ENCODE measurements at places on chromosomes 2 and 18.
A peak's percentile ranks its signal among the peaks of the same experiment; 100 is the strongest.

DNA sequence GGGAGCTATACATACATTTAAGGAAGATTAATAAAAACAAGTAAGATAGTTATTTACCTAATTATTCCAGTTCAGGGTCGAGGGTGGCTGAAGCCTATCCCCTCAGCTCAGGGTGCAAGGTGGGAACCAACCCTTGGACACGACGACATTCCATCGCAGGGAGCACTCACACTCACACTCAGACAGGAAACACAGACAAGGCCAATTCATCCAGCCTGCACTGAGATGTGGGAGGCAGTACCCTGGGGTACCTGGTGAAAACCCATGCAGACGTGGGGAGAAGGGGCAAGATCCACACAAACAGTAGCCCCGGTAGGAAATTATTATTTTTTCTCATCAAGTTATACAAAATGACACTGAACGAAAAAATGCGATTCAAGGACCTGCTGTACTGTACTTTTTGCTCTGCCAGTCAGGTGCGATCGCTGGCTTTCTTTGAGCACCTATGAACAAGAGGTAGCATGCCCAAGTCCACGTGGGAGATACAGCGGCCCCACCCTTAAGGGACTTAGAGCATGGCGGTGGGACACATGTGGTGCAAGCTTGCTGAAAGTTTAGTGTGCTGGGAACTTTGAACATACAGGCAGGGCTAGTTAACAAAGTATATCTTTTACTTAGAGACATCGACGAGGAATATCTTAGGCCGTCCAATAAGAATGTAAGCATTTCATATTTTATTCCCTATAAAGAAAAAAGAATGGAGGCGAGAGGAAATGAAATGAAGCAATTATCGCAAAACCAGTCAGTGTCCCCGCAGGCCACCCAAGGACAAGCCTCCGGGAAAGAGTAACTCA is 624 bp downstream of the METTL8 start:
- DNase-seq: peak; percentile 17

DNA sequence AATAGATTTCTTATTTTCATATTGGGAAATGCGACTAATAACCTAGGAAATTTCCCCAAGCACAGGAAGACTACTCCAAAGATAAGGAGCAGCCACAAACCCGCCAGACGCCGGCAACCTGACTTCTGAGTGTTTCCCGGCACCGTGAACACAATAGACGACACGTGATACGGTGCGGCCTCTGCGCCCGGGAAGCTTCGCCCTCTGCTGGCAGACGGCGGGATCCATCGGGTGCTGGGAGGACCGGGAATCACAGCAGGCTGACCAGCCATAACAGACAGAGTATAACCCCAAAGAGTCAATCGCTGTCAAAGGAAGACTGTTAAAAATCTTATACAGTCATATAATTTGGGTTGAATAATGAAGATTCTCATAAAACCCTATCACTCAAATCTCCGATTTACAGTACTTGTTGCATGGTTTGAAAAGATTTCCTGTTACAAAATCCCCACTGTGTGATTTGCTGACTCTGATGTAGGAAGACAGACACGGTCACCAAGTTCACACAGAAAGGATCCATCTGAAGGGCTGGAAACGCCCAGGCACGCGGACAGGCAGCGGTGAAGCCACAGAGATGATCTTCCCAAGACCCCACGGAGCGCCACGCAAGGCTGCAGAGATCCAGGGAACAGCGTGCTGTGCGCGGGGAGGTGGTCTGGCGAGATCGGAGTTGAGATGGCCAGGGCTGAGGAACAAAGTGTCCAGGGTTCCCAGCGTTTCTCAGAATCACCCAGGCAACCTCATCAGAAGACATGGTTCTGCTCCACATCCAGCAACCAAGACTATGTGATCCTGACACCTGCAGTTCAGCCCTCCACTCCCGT is 73.8 kb downstream of the EIPR1 start:
- peak; percentile 66 for DNase-seq

DNA sequence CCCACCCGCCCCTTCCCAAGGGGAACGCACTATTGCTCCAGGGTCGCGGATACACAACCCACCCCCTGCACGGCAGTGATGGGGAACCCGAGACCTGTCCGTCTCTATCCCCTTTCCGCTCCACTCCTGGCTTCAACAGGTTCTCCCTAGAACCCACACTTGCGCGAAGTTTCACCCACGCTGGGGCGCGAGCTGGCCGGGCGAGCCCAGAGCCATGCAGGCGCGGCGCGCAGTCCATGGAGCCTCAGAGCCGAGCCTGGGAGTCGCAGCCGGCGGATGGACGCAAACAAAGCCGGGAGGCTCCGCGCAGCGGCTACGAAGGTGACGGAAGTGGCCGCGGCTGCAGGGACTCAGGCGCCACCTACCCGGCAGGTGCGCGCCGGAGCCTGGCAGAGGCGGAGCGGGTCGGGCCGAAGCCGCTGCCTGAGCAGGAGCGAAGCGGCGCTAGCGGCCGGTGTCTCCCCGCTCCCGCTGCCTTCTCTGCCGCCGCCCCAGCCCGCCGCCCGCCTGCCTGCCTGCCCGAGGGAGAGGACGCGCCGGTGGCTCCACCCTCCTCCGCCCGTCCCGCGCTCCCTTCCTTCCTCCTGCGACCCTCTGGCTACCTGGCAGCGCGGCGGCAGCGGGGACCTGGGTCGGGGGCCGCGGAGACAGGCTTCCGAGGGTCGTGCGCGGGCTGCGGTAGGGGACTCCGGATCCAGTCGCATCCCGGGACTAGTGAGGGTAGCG is 14.0 kb downstream of the ALPG start:
- no peak for DNase-seq

- no peak for DNase-seq
Observed at GRCh38 chr18:58669731-58670378, 1.4 kb upstream of the MALT1 start.

GRCh38 chr2:75173740-75174139 is 25.6 kb downstream of the TACR1 start:
- no peak for DNase-seq

- no peak for DNase-seq
Observed at GRCh38 chr2:218032336-218033171, 29.8 kb upstream of the TNS1 start.

DNA sequence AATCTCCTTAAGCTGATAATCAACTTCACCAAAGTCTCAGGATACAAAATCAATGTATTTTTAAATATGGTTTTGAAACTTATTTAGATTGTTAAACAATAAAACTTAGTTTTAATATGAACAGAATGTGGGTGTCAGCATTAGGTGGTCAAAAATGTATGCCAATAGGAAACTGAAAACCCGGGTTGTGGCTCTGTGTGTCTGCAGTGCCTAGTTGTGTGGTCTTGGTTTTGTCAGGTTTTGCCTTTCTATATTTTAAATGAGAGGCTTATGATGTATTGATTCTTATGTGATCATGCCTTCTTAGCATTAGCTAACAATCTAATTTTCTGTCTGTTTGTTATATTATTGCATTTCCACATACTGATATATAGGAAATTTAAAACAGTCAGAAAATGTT is 227.8 kb downstream of the ZNF407 start:
- no peak for DNase-seq

- DNase-seq: no peak
Observed at GRCh38 chr2:120267348-120267747, 14.7 kb downstream of the RALB start.

- no peak for DNase-seq
Observed at GRCh38 chr2:141201016-141201565, 929.7 kb downstream of the LRP1B start.

- DNase-seq: no peak
Observed at GRCh38 chr18:44796429-44797428, 116.0 kb downstream of the SETBP1 start.

GRCh38 chr18:45482286-45482685 is 133.0 kb upstream of the SLC14A2 start:
- no peak for DNase-seq

- no peak for DNase-seq
Observed at GRCh38 chr2:71562518-71562917, 109.2 kb downstream of the DYSF start.

DNA sequence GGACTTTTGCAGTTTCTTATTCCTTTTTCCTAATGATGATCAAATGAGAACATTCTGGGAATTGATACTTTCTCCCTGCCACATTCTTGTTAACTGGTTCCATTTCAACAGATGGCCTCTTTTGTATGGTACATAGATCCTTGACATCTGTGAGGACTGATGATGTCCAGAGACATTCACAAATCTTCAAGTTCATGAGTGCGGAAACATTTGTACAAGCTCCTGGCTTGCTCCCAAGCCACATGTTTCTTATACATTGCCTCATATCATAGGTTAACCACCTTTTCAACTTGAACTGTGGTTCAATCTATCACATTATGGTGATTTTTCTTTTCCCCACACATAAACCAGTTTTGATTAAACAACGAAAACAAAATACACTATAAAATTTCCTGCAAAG is 267.3 kb downstream of the CLIP4 start:
- no peak for DNase-seq

DNA sequence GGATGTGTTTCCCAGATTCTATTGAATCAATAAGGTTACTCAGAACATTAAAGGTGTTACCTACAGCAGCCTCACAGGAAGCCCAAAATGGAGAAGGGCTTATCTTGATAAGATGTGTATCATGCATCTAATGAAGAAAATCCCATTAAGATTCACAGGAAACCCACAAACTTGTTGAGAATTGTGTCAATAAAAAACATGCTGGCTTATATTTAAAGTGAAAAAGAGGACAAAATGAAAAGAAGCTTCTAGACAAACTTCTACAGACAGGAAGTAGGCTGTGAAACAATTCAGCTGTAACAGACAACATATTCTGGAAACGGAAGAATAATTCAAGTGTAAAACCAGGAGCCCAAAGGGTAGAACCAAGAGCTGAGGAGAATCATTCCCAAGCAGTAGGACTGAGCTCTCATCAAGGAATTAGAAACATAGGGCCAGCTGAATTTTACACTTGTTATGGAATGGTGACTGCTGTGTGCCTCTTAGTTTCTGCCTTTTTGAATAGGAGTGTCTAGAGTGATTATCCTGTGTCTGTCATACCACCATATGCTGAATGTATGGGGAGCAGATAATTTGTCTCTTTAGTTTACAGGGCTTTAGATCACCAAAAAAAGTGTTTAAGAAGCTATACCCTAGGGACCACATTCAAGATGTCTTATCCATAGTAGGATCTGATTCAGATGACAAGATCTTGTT is 9.6 kb downstream of the IMMT start:
- peak; percentile 56 for DNase-seq

GRCh38 chr18:37019157-37019827 is 190.4 kb downstream of the KIAA1328 start:
- DNase-seq: no peak

DNA sequence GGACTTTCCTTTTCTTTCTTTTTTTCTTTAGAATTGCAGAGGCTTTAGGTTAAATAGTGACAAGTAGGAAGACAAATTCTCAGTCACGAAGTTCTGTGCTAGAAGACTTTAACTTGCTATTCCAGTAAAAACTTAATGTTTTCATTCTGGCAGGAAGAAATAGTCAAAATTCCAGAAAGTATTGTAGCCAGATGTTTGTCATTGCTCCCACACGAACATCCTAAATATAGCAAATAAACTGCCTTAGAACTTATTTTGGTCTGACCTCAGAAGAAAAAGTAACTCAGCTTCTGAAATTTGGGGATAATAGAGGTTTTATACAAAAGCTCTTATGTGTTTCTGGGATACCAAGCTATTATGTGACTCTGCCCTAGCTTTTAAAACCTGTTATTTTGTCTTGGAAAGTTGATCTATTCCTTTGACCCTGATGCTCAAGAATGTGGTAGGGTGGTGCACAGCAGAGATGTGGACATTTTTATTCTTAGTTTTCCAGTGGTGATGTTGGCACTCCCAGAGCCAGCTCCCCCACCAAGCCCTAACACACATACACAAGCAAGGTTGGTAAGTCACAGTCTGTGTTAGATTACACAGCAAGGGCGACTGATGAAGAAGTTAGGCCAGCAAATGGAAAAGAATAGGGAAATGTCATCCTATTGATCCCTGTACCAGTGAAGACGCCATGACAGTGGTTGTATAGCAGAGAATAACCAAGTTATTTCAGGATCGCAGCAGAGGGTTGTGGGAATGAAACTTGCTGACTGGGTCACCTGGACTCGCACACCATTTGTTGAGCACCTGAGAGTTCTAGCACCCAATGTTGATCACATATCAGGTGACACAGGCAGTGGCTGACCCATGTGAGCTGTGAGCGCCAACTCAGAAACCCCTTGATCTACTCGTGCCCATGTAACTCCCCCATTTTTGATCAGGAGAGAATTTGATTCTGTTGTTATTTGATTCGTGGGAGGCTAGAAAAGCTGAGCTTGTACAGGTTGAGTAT is 23.7 kb downstream of the FARP2 start:
- no peak for DNase-seq

GRCh38 chr18:1075876-1076275 is 171.2 kb downstream of the ADCYAP1 start:
- DNase-seq: no peak

DNA sequence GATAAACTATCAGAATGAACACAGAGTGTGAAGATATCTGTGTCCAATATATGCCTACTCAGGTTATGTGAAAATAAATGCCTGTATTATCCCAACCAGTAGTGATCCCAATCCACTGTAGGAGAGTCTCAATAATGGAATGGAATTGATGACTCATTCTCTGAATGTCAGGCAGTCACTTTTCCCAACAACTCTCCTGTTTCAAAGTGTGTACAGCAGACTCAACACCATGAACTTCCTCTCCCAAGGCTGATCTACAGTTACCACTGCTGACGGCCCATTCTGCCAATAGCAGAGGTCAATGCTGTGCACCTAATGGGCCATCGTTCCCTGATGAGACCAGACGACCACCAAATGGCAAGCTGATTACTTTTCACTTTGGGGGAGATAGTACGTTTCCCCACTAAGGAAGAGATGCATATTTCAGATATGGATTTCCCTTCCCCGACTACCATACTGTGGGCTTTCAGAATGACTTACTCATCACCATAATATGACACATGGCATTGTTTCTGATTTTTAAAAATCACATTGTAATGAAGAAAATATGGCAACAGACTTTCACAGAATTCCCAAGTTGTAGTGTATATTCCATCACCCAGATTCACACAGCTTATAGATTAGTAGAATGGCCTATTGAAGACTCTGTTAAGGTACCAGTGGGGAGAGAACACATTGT is 601.7 kb upstream of the VRK2 start:
- no peak for DNase-seq

- DNase-seq: no peak
Observed at GRCh38 chr2:53473775-53474311, 293.8 kb upstream of the CHAC2 start.

DNA sequence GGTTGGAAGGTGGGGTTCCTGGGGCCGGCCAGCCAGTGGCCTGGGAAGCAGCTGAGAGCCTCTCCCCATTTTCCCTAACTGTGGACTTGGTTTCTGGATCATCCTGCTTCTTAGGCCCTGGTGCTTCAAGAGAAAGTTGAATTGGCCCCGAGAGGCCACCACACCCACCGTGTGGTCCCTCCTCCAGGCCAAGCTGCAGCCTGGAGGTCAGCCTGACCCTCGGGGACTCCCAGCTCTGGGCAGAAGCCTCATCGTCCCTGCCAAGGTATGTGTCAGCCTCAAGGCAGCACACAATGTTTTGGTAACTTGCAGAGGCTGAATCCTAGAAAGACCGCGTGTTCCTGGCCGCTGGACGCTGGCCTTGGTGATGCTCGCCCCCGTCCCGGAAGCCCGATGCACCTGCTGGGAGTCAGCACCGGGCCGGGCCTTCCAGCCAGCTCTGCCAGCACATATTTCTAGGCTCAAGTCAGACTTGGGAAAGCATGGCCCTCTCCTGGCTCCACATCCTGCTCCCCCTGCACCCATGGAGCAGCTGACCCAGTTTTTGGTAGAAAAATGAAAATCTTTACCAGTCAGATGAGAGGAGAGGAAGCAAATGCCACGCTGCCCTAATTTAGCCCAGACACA is 72.6 kb downstream of the ACTR2 start:
- DNase-seq: no peak

Data from CD4-positive, alpha-beta T cell treated with Interleukin-1 beta for 1 hour (primary cell).